ENCODE measurements at places on chromosomes 2 and 18.

DNA sequence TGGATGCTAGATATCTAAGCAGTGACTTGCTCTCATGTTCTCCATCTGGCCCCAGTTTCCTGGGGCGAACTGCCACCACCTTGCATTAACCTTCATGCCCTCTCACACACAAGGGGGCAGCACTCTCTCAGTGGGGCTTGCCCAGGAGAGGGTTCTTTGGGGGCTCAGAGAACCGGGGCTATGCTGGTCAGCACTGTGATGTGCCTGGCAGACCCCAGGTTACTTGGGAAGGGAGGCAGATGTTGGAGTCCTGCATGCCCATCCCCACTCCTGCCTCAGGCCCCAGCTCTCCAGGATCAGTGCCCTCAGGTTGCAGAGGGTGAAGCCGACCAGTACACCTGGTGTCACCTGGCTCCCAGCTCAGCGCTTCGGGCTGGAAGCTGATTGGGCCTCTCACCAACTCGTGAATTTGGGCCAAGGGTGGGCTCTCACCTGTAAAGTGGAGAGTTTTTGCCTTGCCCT, 396.2 kb upstream of the HS6ST1 start:
- no peak for DNase-seq

GRCh38 chr2:86087936-86088850, 17.5 kb downstream of the POLR1A start:
- no peak for DNase-seq

DNA sequence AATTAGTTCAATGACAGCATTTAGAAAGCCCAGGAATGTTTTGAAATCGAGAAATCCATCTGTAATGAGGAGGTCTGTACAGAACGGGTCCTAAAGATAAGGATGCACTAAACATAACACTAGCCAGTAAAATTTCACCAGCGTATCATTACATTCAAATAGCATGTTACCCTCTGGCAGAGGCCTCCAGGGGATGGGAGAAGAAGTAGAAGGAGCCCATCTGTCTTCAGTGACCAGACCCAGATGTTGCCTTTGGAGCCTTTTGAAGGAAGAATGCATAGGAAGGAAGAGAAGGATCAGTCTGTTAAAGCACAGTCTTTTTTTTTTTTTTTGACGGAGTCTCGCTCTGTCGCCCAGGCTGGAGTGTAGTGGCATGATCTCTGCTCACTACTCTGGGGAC, 86.1 kb upstream of the BCL2L11 start:
- DNase-seq, result no peak

DNA sequence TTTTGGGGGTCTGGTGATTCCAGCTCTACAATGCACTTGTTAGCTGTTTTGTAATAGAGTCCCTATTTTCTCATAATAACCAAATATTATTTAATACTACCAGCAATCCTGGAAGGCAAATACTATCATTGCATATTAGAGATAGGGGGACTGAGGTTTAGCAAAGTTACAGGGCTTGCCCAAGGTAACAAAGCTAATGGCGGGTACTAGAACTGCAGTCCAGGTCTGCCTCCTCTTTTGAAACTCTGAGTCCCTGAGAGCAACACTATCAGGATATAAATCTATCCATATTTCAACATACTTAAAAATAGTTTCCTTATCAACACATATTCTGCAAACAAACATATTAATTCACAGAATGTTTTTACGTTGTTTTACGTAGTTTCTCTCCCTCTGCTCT, 235.5 kb upstream of the ACVR2A start:
- DNase-seq, result no peak

DNA sequence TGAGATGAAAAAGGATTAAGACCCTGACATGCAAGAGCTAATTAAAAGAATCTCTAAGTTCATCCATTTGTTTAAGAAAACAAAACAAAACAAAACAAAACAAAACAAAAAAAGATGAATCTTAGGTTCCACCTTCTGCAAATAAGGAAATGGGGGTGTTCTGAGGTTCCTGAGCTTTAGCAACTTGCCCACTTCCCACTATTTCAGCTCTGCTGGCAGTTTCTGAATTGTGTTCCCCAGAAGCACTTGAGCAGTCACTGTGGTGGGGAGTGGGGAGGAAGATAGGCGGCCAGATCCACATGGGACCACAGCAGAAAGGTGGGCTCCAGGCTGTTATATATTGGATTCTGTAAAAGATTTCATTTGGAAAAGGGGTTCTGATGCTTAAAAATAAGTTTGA, 20.3 kb downstream of the INO80C start:
- no peak for DNase-seq

GRCh38 chr2:202944816-202945215, 32.7 kb downstream of the CARF start:
- no peak for DNase-seq

- DNase-seq, result no peak
Measured at GRCh38 chr2:7595206-7595605, 678.0 kb downstream of the RNF144A start.

- no peak for DNase-seq
Measured at GRCh38 chr2:10332402-10333246, 29.9 kb downstream of the HPCAL1 start.

- DNase-seq, result no peak
Measured at GRCh38 chr18:39521164-39521563, 1955.6 kb upstream of the CELF4 start.

DNA sequence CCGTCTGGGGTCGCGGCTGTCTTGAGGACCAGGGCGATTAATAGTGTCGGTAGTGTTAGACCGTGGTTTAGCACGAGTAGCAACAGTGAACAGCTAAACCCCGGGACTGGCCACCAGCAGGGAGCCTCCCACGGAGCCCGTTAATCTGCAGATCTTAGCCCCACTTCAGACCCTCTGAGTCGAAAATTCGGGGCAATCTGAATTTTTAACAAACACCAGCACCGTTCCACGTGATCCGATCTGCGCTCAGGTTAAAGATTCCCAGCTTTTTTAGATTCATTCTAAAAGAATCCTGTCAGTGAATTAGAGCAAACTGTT, 479 bp upstream of the ATP5F1A start:
- DNase-seq, result no peak

GRCh38 chr2:206112846-206113547, 27.0 kb upstream of the INO80D start:
- no peak for DNase-seq

GRCh38 chr2:220682616-220683015, 889.5 kb downstream of the EPHA4 start:
- no peak for DNase-seq

- no peak for DNase-seq
Measured at GRCh38 chr18:58997811-58998337, 133.2 kb downstream of the ZNF532 start.

DNA sequence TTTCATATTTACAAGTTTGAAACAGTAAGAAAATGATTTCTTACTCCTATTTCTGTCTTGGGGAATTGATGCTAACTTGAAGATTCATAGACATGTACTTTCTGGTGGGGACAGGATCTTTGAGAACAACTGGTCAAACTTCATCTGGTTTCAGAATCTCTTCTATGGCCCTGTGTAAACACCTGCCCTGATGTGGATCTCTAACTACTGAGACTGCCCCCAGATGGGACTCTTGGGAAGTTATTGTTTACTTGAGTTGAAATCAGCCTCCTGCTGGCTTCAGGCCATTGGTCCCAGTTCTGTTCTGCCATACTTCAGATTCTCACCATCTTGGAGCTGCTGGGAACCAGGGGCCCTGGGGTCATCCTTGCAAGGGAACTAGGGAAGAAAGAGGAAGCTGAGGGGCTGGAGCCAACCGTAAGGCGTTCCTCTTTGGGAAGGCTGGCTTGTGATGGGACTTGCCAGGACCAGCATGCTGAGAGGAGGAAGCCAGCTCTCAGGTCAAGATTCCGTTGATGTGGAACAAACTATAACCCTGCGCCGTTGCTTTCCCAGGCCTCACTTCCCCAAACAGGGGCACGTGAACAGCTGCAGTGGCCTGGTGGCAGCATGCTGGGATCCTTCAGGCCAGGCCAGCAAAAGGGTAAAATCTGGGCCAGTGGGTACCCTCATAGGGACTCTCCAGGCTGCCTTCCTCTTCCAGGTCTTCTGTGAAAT, 135.5 kb upstream of the CXCR4 start:
- no peak for DNase-seq

DNA sequence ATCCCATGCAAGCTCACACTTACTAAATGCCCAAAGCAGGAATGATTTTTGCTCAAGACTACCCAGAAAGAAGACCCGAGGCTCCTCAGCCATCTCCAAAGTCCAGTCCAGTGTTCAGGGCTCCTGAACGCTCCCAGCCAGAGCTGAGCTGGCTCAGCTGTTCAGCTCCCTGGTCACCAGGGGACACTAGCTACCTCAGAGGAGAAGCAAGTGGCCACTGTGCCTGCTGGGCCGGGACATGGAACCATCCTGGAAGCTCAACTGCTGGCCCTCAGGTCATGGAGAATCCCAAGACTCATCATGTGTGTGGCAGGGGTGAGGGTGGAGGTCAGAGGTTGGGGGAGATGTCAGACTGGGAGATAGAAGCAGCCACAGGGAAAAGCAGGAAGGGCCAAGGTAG, 89.0 kb downstream of the GALNT14 start:
- no peak for DNase-seq

- no peak for DNase-seq
Measured at GRCh38 chr18:2223449-2223848, 347.9 kb downstream of the METTL4 start.

DNA sequence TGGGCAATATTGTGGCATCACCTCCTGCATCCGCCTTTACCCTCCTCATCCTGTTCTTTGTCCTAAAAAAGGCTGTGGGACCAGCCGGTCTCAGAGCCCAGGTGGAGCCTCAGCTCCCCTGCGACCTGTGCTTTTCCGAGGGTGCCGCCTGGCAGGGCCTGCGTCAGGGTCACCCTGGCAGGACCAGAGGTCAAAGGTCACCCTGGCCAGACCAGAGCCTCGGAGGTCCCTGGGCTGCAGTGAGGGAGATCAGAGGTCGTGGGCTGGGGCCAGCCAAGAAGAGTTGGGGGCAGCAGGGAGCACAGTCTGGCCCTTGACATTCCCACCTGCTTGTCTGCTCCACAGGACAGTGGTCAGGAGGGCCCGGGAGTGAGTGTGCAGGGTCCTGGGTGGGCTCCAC, 31.5 kb downstream of the RBFA start:
- DNase-seq, result no peak

- no peak for DNase-seq
Measured at GRCh38 chr2:215917953-215918620, 95.3 kb downstream of the MREG start.

GRCh38 chr2:182615036-182615435, 101.0 kb upstream of the DNAJC10 start:
- DNase-seq, result no peak

DNA sequence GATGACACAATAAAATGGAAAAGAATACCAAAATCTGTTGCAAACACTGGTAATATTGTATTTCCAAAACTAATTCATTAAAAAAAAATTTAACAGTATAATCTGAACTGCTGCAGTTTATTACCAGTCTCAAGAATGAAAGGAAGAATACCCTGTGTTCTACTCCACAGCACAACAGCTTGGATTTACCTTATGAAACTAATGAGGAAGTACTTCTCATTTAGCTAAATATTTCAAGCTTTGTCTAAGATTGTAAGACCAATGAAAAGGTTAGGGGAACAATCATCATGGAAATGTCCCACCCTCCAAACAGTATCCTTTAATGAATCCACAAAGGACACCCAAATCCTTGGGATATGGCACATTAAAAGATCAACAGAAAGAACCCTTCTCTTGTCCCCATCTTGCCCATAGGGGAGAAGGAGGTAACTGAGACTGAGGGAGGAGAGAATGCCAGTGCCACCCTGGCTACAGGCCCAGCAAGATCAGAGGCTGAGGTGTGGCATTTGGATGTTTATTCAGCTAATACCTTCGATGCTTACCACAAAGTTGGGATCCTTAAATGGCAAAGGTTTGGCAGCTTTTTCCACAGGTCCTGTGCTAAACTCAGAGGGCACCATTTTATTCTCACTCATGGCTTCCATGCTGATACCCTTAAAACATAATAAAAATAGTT, 17.7 kb downstream of the INO80C start:
- DNase-seq, result no peak

DNA sequence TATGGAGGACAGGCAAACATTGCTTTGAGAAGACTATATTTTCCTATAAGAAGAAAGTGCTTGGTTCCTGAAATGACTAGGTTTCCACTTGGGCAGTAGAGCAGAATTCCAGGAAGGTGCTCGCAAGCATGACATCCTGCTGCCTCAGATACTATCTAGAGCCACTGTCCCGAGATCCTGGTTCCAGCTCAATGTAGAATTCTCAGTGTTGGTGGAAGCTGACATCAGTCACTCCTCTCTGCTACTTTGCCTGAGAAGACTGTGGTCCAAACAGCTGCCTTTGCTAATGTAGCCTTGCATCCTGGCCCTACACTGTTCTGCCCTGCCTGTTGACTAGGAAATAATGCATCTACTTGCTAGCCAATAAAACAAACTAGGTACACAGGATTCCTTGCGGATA, 50.0 kb upstream of the ITGA6 start:
- DNase-seq, result no peak

DNA sequence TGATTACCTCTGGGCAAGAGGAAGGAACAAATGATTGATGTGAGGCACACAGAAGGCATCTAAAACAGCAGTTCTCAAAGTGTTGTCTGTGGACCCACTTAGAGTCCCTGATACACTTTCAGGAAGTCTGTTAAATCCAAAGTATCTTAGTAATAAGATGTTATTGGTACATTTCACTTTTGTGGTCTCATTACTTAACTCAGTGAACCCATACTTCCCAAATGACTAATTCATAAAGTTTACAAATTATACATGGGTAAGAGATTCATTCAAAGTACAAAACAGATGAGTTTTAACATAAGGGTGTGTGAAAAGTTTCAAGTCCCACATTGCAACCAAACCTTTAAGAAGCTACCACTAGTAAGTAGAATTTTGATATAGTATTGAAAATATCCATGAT, 440.5 kb downstream of the NUP35 start:
- DNase-seq, result no peak

- DNase-seq, result no peak
Measured at GRCh38 chr2:230439590-230439989, 23.6 kb downstream of the SP100 start.

DNA sequence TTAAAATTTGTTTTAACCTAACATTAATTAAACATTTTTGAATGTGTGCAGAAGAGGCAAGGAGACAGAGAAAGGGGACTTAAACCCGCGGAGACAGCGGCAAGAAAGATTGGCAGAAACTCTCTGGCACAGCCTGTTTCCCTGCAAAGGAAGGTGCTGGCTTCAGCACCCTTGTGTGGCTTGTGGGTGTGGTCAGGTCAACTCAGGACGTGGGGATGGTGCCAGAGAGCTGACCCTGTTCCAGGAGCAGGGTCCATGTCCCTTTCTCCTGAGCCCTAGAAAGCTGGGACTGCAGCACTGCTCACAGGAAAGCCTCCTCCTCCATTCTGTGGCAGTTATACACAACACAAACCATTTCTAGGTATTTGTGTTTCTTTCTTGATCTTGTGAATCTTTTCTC, 176.2 kb upstream of the ST6GAL2 start:
- DNase-seq, result no peak

DNA sequence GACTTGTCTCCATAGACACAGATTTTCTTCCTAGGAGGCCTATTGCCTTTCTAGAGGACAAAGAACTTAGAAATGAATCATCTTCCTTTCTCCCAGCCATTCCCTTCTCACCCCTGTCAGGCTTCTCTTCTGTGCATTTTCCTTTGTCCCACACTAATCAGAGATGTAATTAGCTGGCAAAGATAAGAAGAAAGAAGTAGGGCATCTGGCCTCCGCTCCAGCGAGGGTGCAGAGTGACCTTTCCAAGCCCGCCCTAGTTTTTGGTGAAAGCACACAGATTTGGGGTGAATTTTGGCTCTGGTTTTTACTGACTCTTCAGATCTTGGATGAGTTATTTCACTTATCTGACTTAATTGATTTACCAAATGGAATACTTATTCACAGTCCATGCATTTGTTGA, 626.5 kb downstream of the ZEB2 start:
- no peak for DNase-seq

Measured in SW 1271 (cell line).